ENCODE measurements at places on chromosomes 2 and 18. TPM values are rescaled to one million over a fixed set of nuclear protein-coding genes. Genes with fewer than 3 reads are reported as not detected.

DNA sequence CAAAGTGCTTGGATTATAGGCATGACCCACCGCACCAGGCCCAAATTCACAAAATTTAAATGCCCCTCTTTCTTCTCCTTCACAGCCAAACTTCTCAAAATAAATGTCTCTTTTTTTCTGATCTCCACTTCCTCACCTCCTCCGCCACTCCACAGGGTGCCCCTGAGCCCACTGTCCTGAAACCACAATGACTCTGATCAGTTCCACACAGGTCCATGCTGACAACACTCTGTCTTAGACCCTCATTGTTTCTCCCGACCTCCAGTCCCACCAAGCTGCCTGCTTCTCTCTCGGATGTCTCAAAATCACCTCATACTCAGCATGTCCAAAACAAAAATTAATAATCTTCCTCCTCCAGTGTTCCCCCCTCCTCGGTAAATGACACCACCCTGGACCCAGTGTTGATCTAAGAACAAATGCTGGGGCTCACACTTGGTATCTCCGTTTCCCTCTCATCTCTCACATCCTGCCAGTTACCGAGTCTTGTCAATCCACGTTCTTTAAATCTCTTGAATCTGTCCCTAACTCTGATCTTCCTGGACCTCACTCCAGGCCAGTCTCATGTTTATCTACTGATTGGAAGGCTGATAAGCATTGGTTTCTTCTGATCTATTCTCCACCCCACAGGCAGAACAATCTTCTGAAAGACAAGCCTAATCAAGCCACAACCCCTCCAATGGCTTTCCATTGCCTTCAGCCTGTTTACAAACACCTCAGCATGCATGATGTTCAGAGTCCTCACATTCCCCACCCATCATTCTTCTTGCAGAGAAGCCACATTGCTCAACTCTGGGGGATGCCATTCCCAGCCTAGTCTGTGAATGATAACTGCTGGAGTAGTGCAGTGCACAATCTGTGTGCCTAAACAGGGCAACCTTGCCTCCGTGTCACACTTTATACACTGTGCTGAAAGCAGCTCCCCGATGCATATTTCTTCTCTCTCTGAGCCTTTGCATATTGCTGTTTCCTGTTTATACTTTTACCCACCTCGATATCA is 12.4 kb upstream of the ANKRD44 start:
- no peak for DNase-seq

GRCh38 chr2:222381566-222381965 is 42.8 kb upstream of the SGPP2 start:
- DNase-seq = no peak

- DNase-seq = no peak
These were observed 266.8 kb downstream of the EN1 start for GRCh38 chr2:118580651-118581050.

DNA sequence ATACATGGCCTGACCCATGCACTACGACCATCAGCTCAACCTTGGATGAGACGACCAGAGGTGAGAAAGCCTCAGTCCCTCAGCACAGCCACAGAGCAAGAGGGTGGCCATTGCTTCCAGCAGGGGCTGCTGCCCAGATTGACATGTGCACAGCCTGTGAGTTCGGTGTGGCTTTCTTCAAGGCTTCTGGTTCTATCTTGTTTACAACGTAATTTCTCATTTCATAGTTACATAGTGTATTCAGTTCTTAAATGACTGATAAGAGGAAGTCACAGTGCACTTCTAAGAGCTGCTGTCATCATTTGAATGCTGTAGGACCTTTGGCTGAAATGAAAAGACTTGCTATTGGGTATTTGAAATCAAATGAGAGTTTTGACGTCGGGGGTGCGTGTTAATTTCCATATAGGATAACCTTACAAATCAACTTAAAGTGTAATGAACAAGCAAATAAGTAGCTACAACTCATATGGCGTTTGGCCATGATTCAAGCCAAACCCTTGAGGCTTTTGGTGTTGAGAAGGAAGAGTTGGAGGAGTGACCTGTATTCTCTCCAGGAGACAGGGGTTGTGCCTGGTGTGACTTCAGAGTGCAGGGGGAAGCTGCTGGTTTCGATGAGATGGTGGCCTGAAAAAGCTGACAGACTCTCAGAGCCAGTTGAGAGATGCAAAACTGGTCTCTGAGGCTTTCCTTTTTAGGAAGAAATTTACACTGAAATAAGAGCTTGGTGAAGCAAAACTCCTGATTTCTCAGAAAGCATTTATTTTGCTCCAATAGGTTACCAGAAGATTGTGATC is 51.0 kb downstream of the TSHZ1 start:
- no peak for DNase-seq

DNA sequence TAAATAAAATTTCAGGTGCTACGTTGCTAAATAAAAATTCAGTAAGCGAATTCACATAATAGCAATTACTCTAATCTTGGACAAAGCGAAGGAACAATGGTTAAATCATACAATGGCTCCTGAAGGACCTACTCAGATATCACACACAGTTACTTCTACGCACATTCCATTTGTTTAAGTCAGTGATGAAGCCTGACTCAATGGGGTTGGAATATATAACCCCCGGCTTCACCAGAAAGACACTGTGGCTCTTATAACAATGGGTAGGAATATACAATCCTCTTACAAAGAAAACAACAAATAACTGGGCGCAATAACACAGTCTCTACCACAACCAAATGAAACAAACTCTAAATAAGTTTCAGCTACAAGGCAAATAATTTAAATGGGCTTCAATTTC is 349.5 kb downstream of the IRS1 start:
- DNase-seq = no peak

- no peak for DNase-seq
These were observed 726.3 kb downstream of the TSN start for GRCh38 chr2:122481717-122482116.

GRCh38 chr2:237904831-237905599 is 45.6 kb downstream of the RAMP1 start:
- peak; percentile 76 for DNase-seq

DNA sequence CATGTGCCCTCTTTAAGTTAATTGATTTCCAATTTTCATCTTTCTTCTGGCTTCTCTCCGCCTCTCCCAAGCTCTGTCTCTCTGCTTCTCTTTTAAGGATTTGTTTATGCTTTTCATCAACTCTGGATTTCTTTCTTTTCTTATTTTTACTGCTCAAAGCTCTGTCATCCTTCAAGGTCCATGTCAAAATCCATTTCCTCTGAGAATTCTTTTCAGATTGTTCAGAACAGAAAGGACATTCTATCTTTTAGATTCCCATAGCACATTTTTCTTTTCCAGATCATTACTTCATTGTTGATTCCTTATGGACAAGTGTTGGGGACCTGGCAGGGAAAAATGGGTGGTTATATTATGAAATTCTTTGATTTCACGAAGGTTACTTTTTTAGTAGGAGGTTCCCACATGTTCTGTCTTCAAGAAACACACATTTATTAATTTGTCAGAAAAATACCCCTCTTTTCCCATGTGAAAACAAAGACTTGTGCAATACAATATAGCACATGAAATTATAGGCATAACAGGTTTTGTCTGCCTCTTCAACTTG is 12.3 kb downstream of the PMAIP1 start:
- DNase-seq = no peak

DNA sequence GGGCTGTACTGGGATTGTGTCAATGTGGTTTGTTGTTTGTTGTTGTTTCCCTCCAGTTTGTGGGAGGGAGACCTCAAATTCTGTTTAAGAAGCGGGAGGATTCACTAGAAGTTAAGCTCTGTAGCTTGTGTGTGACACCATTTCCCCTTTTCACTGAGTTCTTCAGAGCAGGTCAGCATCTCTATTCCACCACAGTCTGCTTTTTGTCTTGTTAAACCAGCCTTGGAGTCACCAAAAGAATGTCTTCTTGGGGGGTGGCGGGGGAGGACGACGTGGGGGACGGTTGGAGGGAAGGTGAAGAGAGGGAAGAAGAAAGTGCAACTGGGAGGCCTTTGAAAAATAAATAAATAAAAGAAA is 2.3 kb upstream of the BCL11A start:
- DNase-seq = no peak

GRCh38 chr18:9915291-9916076 is 1.7 kb downstream of the VAPA start:
- no peak for DNase-seq

DNA sequence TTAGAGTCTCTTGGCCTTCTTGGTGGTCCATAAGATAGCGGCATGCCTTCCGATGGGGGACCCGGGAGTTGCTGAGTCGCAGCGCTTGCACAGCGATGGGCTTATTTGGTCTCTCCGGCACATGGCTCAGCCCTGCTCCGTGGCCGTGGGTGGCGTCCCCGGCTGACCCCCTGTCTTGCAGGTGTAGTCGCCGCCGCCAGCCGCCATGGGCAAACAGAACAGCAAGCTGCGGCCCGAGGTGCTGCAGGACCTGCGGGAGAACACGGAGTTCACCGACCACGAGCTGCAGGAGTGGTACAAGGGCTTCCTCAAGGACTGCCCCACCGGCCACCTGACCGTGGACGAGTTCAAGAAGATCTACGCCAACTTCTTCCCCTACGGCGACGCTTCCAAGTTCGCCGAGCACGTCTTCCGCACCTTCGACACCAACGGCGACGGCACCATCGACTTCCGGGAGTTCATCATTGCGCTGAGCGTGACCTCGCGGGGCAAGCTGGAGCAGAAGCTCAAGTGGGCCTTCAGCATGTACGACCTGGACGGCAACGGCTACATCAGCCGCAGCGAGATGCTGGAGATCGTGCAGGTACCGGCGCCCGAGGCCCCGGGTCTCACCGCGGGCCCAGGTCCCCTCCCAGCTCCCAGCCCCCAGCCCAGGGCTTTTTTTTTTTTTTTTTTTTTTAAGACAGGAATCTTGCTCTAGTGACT is 28.4 kb downstream of the ODC1 start:
- DNase-seq = no peak

GRCh38 chr2:172783165-172783898 is 47.7 kb downstream of the RAPGEF4 start:
- no peak for DNase-seq

DNA sequence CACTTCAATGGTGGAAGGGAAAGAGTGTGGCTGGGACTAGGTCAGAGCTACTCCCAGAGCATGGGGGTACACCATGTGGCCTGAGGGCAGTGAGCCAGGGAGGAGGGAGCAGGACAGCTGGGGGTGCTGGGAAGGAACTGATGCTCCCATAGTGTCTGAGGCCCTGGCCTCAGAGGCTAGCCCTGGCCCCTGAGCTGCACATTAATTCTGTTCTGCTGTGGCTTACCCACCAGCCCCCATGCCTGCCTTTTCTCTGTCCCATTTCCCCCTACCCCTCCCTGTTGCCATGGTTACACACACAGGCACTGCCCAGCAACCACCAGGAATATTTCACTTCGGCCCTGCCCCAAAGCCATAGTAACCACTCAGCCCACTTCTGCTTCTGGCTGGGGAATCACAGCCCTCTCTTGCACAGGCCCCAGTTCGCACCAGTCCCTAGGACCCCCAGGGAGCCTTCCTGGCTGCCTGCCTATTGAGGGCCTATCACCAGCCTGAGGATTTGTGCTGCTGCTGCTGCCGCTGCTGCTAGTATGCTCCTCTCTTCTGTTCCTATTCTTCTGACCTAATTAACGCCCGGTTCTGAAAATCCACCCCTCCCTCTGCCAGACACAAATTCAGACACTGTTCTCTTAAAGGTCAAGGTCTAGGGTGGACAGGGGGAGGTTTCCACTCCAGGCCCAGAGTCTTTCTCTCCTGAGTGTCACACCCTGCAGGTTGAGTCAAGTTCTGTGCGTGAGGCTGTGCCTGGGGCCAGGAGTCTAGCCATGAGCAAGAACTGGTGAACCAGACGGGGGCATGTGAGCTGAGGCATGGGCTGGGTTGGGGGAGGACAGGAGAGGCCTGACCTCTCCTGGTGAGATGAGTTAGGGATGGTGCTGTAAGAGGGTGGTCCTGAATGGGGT is 87.1 kb upstream of the MCFD2 start:
- no peak for DNase-seq

- DNase-seq = no peak
These were observed 202.9 kb downstream of the FBXO15 start for GRCh38 chr18:73944715-73945114.

GRCh38 chr2:47198985-47199451 is 43.9 kb upstream of the STPG4 start:
- DNase-seq = no peak

- DNase-seq = no peak
These were observed 68.0 kb downstream of the SERPINB8 start for GRCh38 chr18:64037812-64038414.

DNA sequence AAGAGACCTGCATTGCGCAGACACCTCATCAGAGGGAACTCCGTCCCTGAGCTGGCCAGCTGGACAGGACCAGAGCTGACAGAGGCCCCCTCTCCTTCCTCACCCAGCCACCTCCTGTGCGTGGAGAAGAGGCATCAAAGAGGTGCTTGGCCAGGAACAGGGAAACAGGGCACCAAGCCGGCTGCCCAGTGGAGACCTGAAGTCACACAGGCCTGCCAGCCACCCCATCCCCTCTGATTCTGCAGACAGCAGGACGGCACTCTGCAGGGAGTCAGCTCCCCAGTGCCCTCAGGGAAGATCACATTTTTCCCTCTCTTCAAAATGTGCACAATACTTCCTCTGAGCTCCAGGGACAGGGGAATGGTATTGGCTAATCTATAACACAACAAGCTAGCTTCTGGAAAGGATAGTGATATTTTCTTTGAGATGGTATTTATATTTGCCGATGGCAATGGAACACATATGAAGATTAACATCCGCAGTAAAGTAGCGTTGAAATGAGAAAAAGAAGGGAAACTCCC is 30.5 kb downstream of the SLC1A4 start:
- DNase-seq = no peak

DNA sequence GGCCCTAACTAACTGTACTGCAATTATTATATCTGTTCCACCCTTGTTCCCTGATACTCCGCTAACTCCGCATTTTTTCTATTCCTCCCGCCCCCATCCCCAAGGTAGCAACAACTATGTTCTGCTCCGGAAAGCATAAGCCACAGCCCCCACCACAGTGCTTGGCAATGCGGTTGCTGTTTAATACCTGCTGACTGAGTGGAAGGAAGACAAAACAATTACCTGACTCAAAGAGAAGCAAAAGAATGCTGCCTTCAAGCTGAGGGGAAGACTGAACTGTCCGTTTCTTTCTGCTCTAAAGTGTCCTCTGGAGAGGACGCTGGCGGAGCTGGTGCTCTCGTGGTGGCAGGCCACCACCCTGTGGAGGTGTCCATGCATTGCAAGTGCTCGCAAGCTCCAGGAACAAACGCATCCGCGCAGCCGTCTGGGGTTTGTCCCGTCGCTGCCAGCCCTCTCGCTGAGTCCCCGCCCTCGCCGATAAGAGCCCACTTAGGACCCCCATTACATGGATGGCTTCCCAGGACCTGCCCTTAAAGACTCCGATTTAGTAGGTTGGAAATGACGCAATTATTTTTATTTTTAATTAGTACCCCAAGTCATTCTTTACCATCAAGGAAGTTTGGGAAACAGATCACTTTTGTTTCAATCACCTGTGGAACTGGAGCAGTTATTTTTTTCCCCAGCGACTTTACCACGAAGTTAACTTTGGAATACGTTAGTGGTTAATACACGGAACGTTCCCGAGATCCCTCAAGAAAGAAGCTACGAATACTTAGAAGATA is 1.6 kb upstream of the MYL12A start:
- DNase-seq = peak; percentile 88

- no peak for DNase-seq
These were observed 39.2 kb downstream of the ARHGEF4 start for GRCh38 chr2:130875935-130876334.

Gene HOXD3
- 0.49 TPM for total RNA-seq

Gene TMEM37
- total RNA-seq = 12.2 TPM

Gene PDE11A
- not detected for total RNA-seq

Gene KCNF1
- not detected for total RNA-seq

All from upper lobe of left lung (tissue), 6 donors.